ENCODE measurements at places on chromosomes 4 and X. TPM values are rescaled to one million over a fixed set of nuclear protein-coding genes. Genes with fewer than 3 reads are reported as not detected.

PAGE1 gene
- total RNA-seq = not detected

NLRP2B gene
- not detected for total RNA-seq

CLCN4 gene
- 6.5 TPM for total RNA-seq

XAGE1B gene
- not detected for total RNA-seq

CBR4 gene
- 55.5 TPM for total RNA-seq

GRCh38 chr4:147749811-147750321, 18.0 kb downstream of the ARHGAP10 start:
- peak overlapping the region; percentile 6 for H3K27ac ChIP-seq
- peak; percentile 38 for DNase-seq
- no peaks in the 10 kb centered on the region for H3K27me3 ChIP-seq
- H3K36me3 ChIP-seq = no peaks in the 10 kb centered on the region
- peaks cover 29% of the 10 kb centered on the region for H3K4me1 ChIP-seq
- no peak overlapping the region for H3K4me3 ChIP-seq

DNA sequence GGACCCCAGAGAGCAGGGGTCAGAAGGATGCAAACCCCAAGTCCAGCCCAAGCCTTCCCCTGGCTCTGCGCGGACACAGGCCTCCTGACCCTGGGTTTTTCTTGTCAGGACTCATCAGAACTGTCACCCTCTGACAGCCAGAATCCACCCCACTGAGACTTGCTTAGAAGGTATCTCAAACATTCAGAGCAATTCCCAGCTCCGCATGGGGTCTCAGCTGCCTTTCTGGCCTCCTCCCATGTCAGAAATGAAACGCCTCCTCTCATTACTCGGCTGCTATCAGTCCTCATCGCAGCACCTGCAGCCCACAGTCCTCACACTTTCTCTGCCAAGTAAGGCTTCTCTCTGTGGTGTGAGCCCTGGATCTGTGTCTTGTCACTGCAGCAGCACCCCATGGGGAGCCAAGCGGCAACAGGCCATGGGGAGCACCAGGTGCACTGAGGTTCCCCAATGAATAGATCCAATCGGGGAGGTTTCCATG, 97.8 kb downstream of the WFS1 start:
- H3K4me1 ChIP-seq = peaks cover 19% of the 10 kb centered on the region
- no peak overlapping the region for H3K4me3 ChIP-seq
- no peaks in the 10 kb centered on the region for H3K27me3 ChIP-seq

DNA sequence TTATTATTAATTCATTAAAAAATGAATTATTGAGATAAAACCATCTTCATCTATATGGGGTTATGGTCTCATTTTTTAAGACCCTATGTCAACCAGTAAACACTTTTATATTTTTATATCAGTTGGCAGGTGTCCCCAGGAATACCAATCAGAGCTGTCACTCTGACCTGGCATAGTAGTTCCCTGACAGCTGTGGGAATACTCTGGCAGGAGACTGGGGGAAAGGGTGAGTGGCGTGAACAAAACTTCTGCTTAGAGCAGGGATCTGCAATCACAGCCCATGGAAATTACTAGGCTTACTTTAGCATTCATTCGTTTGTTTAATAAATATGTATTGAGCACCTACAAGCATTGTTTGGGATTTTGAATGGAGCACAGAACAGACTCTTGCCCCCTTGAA, 254.1 kb upstream of the KLF3 start:
- no peaks in the 10 kb centered on the region for H3K36me3 ChIP-seq
- no peaks in the 10 kb centered on the region for H3K4me1 ChIP-seq
- H3K4me3 ChIP-seq = no peak overlapping the region
- H3K27ac ChIP-seq = no peak overlapping the region

GRCh38 chr4:87038837-87039615, 104.2 kb downstream of the AFF1 start:
- H3K4me1 ChIP-seq = peaks cover 80% of the 10 kb centered on the region
- peak overlapping the region; percentile 39 for H3K4me3 ChIP-seq
- peak overlapping the region; percentile 96 for H3K27ac ChIP-seq
- DNase-seq = peak; percentile 95
- H3K27me3 ChIP-seq = no peaks in the 10 kb centered on the region
- no peaks in the 10 kb centered on the region for H3K36me3 ChIP-seq

GRCh38 chr4:115537387-115537786, 424.0 kb upstream of the NDST4 start:
- no peak overlapping the region for H3K4me3 ChIP-seq
- H3K27me3 ChIP-seq = no peaks in the 10 kb centered on the region
- DNase-seq = no peak
- no peak overlapping the region for H3K27ac ChIP-seq

DNA sequence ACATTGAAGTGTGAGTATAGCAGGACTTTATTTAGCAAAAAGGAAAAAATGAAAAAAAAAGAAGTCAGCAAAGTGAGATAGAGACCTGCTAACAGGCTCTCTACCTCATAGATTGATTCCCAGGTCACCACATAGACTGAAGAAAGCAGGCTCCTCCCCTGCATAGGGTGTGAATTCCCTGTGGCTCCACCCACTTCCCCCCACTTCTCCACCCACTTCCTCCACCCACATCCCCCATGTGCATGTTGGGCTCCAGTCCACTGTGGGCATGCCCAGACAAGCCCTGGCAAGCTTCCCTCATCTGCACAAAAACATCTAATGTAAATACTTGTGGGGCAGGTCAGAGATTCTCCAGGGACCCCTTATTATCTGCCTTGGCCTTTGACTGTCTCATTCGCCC, 97.8 kb downstream of the TMEM47 start:
- H3K4me1 ChIP-seq = peaks cover 11% of the 10 kb centered on the region
- no peak overlapping the region for H3K27ac ChIP-seq
- no peak for DNase-seq
- H3K27me3 ChIP-seq = no peaks in the 10 kb centered on the region
- no peaks in the 10 kb centered on the region for H3K36me3 ChIP-seq
- no peak overlapping the region for H3K4me3 ChIP-seq

DNA sequence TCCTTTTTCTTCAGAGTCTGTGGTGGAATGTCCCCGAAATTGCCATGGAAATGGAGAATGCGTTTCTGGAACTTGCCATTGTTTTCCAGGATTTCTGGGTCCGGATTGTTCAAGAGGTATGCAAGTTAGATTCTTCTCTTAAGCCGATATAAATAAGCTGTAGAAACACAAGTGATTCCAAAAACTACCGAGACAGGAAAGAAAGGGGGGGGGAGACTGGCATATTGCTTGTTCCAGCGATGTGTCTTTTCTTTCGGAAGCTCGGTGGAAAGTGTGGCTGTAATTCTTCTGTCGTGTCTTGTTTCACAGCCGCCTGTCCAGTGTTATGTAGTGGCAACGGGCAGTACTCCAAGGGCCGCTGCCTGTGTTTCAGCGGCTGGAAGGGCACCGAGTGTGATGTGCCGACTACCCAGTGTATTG, 236.9 kb downstream of the DCTD start:
- no peak overlapping the region for H3K4me3 ChIP-seq
- peak; percentile 29 for DNase-seq
- no peaks in the 10 kb centered on the region for H3K27me3 ChIP-seq
- peaks cover 3% of the 10 kb centered on the region for H3K4me1 ChIP-seq
- H3K27ac ChIP-seq = peak overlapping the region; percentile 31

- no peak overlapping the region for H3K4me3 ChIP-seq
- no peaks in the 10 kb centered on the region for H3K27me3 ChIP-seq
- no peak for DNase-seq
Observed at GRCh38 chr4:14545807-14546206, 456.5 kb upstream of the CPEB2 start.

DNA sequence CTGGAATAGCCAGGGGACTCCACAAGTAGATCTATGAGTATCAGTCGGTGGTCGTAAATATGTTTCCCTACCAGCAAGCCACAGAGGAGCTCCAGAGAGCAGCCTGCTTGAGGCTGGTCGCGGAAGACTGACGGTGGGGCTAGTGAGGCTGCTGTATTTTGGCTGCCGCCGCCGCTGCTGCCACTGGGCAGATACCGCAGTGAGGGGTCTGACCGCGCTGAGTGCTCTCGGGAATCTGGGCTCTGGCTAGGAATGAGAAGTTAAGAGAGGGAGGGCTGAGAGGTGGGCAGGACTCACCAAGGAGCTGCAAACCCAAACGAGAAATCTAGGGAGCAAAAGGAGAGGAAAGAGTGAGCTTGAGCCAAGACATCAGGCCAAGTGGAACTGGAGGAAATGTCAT, at the start of gene EXOC1L:
EXOC1L (plus strand) TSS at position 157 of the 400 bp plus-strand sequence; CDS start at position 394, 237 bp downstream.
- peaks cover 10% of the 10 kb centered on the region for H3K4me1 ChIP-seq
- peak within 1 kb of the TSS; percentile 30 for H3K4me3 ChIP-seq
- no peak within 1 kb of the TSS for H3K27ac ChIP-seq

DNA sequence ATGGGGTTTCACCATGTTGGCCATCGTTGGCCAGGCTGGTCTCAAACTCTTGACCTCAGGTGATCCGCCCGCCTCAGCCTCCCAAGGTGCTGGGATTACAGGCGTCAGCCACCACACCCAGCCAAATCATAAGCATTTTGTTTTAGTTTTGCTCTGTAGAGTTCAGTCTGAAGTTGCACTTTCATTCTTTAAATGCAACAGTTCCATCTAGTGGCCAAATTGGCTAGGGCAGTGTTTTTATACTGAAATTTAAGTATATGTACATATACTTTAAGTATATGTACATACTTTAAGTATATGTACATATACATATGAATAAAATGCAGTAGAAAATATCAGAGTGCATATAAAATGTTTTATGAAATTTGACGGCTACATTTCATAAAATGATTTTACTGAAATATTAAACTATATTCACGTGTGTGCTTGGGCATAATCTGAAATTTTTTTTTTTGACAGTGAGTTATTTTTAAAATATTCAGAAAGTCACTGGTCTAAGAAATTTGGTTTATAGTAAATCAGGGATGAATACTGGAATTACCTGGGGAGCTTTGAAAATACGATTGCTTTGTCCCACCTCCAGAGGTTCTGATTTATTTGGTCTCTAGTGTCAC, 145.5 kb downstream of the NWD2 start:
- H3K36me3 ChIP-seq = no peaks in the 10 kb centered on the region
- peak; percentile 70 for DNase-seq
- no peaks in the 10 kb centered on the region for H3K27me3 ChIP-seq
- no peak overlapping the region for H3K27ac ChIP-seq
- H3K4me3 ChIP-seq = no peak overlapping the region

DNA sequence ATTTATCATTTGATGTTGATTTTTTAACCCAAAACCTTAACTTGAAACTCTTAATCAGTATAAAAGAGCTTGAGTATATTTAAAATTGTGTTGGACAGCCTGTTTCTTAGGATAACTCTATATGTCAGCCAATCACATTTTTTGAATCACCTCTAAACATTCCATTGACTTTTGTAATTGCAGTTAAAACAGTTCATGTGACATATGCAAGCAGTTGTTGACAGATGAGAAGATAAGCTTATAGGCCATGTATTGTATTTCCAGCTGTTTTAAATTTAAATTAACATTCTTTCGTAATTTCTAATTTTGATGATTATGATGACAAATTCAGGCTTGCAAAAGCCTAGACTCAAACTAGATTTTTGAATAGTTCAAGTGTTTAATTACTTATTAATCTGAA, 17.4 kb downstream of the VEGFC start:
- no peaks in the 10 kb centered on the region for H3K36me3 ChIP-seq
- H3K27ac ChIP-seq = no peak overlapping the region
- H3K4me3 ChIP-seq = no peak overlapping the region
- H3K27me3 ChIP-seq = no peaks in the 10 kb centered on the region
- no peak for DNase-seq

GRCh38 chr4:97917115-97917514, 226.2 kb downstream of the STPG2 start:
- no peaks in the 10 kb centered on the region for H3K4me1 ChIP-seq
- H3K27ac ChIP-seq = no peak overlapping the region
- no peak overlapping the region for H3K4me3 ChIP-seq
- DNase-seq = no peak

DNA sequence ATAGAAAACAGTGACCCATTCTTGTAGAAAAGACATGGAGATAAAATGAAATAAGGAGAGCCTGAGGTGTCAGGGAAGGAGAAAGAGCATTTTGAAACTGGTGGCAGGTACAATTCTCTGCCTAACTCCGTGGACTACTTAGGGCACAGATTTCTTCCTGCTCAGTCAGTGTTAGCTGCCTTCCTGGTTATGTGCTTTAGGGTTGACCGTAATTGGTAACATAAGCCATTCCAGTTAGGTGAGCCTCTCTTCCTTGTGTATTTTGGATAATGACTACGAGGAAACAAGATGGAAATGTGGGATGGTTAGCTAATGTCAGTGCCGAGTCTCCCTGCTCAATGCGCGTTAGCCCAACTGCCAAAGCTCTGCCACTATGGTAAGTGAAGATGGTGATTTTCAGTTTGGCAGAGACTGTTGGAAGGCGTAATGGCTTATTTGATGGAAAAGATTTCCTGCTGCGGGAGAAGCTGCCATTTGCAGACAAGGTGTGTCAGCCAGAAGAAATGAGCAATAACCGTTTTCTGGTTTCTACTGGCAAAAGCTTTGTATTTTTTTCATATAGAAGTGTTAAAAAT, 174.1 kb downstream of the CBR4 start:
- H3K27me3 ChIP-seq = no peaks in the 10 kb centered on the region
- no peak overlapping the region for H3K4me3 ChIP-seq
- peaks cover 27% of the 10 kb centered on the region for H3K4me1 ChIP-seq
- H3K27ac ChIP-seq = no peak overlapping the region

- H3K4me3 ChIP-seq = no peak overlapping the region
- H3K27me3 ChIP-seq = peaks cover 37% of the 10 kb centered on the region
- no peak overlapping the region for H3K27ac ChIP-seq
- H3K36me3 ChIP-seq = no peaks in the 10 kb centered on the region
Observed at GRCh38 chr4:8830056-8830455, 41.6 kb downstream of the HMX1 start.

DNA sequence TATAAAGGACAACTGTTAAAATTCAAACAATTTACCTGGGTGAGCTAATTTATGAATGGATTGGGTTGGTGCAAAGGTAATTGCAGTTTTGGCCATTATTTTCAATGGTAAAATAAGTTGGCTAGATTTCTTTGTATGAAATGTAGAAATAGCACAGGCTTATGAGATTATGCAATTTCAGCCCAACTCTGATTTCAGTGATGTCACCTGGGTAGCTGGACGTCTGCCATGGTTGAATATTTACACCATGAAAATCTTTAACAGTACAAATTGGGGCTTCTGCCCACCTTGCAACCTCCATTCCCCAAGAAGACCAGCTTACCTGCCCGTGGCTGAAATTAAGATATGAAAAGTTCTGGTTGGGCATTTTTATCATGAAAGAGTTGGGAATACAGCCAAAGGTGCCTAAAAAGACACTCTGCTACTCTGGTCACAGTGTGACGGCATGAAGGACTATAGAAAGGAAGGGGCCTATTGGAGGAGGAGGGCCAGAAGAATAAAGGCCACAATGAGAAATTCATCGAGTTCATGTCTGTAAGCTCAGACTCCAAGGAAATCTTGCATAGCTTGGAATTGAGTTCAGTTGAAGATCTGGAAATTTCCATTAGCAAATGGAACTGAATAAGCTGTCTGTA, 29.7 kb downstream of the EGF start:
- no peaks in the 10 kb centered on the region for H3K36me3 ChIP-seq
- no peak for DNase-seq
- no peak overlapping the region for H3K27ac ChIP-seq
- no peaks in the 10 kb centered on the region for H3K4me1 ChIP-seq

- H3K27ac ChIP-seq = no peak overlapping the region
- no peaks in the 10 kb centered on the region for H3K27me3 ChIP-seq
- H3K4me3 ChIP-seq = no peak overlapping the region
- H3K4me1 ChIP-seq = no peaks in the 10 kb centered on the region
- no peaks in the 10 kb centered on the region for H3K36me3 ChIP-seq
- DNase-seq = no peak
Observed at GRCh38 chr4:79540143-79540542, 132.1 kb upstream of the GK2 start.

Measured in neural progenitor cell (in vitro differentiated cells).